Stimulated activated CD4-positive, alpha-beta T cell treated with anti-CD3 and anti-CD28 coated beads, Interleukin-1b, Interleukin-23, amount 100 ng/mL, for 48 hours (primary cell): ENCODE measurements at places on chromosomes 3 and 15.

DNA sequence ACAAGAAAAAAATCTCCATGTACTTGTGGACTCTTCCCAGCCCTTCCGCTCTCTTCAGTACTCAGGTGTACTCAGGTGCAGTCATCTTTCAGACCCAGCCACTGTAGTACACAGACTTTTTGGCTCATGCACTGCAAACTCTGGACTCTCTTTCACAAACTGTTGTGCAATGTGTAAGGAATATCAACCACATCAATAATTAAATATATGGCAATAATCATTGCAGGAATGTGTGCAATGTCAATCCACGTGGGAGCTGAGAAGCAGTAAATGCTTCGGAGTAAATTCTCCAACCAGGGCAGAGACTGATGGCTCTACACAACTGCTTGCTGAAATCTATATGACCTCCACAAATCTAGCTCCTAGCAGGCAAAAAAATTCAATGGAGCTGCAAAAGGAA is 287.3 kb upstream of the COL8A1 start:
- no peak for DNase-seq

DNA sequence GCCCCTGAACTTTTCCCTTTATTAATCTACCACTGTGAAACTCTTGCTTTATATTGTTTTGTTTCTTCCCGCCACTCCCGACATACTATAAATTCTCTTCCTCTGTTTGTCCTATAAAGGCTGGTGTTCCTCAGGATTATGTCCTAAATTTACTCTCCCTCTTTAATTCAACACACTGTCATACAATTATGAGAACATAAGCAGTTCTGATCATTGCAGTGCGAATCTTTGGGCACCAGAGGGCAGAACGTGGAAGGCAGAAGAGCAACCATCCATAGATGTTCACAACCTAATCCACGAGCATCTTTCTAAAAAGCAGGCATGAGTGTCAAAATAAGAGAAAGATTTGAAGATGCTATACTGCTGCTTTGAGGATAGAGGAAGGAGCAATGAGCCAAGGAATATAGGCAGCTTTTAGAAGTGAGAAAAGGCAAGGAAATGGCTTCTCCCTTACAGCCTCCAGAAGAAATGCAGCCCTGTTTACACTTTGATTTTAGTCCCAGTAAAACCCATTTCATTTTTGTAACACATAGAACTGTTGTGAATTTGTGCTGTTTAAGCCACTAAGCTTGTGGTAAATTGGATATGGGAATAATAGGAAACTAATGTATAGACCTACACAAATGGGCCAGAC is 179.4 kb downstream of the GBE1 start:
- DNase-seq, result peak; percentile 3

- DNase-seq, result no peak
Measured at GRCh38 chr3:25291481-25291905, 136.6 kb upstream of the RARB start.

GRCh38 chr3:61250784-61251173 is 473 bp downstream of the FHIT start:
- DNase-seq, result peak; percentile 39

DNA sequence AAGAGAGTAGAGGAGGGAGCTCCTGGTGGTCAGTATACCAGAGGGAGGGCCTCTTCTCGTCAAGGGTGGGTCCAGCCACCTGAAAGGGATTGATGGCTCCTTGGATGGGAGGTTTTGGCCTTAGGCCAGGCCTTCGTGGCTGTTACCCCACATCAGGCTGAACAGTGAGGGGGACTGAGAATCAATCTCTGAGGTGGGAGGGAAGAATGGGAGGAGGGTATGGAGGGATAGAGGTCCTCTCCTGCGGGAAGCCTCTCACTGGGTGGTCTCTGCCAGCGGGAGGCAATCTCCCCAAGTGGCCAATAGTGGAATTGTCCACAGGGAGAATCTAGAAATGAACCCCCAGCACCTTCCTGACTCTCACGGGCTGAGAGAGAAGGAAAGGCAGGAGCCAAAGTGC is 53.5 kb downstream of the BSN start:
- DNase-seq, result no peak

DNA sequence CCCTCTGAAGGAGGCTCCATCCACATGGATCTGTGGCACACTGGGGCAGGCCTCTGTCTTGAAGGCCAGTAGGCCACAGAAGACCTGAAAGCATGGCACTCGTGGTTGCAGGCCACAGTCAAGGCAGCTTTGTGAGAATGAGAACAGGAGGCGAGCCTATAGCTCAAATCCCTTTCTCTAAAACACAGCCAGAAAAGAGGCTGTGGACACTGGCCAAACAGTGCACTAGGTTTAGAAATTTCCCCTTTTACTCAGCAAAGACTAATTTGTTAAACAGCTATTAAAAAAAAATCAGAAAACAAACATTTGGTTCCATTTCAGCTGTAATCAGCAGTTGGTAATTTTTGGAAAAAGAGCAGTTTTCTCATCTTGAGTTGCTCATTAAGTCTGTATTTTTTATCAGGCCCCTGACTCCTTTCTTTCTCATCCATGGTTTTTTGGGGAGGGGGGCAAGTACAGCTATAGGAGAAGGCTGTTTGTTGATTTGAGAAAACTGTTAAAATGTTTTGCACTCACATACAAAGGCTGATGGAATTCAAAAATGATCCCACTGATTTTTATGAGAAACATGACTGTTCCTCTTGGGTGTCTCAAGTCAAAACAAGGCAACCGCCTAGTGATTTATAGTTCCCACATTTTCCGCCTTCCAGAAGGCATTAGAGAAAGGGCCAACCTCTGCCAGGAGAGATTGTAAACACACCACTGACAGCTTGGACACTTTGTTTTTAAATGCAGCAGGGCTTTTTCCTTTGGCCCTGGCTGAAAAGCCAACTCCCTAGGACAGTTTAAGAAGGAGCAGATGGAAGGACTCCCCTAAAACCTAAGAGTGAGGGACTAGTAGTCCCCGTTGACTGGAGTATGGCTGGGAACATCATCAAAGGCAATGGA is 28.1 kb downstream of the PARP16 start:
- DNase-seq, result no peak

GRCh38 chr3:14338898-14339458 is 63.4 kb upstream of the SLC6A6 start:
- DNase-seq, result no peak

- no peak for DNase-seq
Measured at GRCh38 chr15:89195836-89196235, 25.5 kb downstream of the RLBP1 start.

DNA sequence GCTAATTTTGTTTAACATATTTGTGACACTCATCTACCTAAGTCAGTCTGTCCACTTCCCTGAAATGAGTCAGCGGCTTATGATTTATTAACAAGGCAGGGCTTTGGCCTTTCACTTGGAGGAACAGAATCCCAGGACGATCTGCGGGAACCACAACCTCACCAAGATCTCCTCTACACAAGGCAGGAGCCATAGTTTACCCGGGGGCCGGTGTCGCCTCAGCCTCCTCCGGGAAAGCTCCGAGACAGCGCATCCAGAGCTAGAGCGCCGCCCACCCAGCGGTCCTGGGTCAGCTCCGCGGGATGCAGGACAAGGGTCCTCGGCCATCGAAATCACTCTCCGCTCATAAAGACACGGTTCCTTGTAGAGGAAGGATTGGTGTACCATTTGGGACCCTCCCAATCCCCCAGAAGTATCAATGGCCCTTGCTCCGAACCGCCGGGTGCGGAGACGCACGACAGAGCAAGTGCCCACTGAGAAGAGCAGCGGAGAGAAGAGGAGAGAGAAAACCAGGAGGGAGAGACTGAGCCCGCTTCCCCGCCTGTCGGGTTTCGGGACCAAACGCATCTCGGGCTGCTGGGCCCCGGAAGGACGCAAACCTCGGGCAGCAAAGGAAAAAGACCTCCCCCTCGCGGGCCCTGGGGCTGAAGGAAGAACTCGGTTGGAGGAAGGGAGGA is 13.1 kb upstream of the ALCAM start:
- DNase-seq, result no peak

DNA sequence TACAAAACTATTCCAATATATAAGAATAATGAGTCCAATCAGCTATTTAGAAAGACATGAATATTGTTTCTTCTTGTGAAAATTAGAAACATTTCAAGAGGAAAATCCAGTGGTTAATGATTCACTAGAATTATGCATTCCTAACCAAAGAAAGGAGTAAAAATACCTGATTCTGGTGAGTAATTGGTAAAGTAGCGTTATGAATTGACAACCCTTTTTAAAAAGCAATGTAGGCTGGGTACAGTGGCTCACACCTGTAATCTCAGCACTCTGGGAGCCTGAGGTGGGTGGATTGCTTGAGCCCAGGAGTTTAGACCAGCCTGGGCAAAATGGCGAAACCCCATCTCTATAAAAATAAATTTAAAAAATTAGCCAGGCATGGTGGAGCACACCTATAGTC is 43.3 kb downstream of the TOPAZ1 start:
- DNase-seq, result peak; percentile 6

DNA sequence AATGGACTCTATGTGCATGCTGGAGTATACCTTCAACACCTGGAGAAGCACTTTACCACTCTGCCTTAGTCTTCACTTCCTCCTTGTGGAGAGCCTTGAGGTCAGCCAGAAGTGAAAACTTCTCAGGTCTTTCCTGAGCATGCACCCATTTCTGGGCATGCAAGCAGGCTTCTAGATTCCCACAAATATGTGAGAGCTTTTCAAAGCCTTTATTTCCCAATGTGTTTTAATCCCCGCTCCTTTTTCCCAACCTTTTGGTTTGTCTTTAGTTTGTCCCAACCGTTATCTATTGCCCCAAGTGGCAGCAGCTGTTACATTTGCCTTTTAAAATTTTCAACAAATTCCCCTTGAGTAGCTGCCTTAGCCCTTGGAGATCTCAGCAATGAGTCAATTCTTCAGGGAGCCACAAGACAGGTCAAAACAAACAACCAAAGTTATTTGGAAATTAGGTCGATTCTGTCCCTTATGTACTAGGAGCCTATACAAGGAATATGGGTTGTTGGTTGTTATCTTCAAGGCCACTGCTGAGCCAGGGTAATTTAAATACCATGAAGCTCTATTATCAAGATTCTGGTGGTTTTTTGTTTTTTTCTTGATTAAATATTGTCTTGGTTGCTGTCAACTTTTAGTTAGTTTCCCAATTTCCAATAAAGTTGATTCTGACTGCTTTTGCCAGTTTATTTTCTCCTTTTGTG is 44.4 kb downstream of the LSM3 start:
- no peak for DNase-seq

GRCh38 chr3:63116922-63117321 is 161.2 kb upstream of the SYNPR start:
- no peak for DNase-seq

GRCh38 chr3:81776643-81777042 is 15.2 kb upstream of the GBE1 start:
- DNase-seq, result no peak

DNA sequence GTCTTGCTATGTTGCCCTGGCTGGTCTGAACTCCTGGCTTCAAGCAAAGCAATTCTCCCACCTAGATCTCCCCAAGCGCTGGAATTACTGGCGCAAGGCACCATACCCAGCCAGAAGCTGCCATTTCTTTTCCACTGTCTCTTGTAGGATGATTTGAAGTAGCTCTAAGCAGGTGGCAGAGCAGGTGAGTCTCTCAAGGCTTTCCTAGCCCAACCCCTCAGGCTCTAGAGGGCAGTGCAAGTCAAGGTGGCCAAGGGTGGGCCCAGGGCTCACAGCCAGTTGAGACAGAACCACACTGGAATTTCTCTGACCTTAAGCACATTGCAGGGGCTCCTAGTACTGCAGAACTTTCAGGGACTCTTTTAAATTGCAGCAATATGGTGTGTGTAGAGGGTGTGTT is 15.6 kb upstream of the DAG1 start:
- no peak for DNase-seq

- no peak for DNase-seq
Measured at GRCh38 chr3:137343283-137343682, 385.5 kb downstream of the IL20RB start.

GRCh38 chr3:60636846-60637245 is 614.4 kb downstream of the FHIT start:
- no peak for DNase-seq

DNA sequence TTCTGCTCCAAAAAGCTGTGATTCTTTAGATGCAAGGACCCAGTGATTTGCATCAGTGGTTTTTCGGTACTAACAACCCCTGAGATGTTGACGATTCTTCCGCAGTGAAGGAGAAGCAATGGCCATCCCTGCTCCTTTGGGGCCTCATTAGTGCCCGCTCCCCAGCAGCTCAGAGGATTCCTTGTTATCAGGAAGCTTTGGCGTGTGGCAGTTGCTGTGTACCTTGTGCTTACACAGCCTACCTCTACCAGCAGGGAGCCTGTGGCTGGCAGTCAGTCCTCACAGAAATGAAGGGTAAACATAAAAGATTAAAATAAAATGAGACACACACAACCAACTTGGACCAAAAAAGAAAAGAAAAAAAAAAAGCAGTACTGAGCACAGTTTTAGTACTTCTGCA is 55.2 kb downstream of the CNTN3 start:
- no peak for DNase-seq

- no peak for DNase-seq
Measured at GRCh38 chr15:94247789-94248638, 16.7 kb downstream of the MCTP2 start.

DNA sequence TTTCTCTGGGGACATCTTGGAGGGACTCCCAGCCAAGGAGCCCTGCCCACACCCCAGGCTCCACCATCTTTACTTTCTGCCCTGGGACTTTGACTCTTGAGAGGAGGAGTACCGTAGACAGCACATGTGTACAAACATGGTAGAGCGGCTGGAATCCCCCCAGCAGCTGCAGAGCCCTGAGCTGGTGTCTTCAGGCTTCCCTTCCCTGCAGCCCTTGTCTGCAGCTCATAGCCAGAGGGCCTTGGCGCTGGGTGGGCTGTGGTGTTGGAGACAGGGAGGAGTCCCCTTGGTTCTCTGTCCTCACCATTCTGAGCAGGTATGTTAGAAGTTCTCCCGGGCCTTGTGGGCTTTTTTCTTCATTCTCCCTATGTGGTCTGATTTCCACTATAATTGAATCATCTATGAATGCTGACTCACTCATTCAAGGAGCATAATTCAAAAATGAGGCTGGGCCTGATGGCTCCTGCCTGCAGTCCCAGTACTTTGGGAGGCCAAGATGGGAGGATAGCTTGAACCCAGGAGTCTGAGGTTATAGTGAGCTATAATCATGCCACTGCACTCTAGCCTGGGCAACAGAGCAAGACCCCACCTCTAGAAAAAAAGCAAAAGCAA is 97.8 kb upstream of the MEF2A start:
- no peak for DNase-seq

DNA sequence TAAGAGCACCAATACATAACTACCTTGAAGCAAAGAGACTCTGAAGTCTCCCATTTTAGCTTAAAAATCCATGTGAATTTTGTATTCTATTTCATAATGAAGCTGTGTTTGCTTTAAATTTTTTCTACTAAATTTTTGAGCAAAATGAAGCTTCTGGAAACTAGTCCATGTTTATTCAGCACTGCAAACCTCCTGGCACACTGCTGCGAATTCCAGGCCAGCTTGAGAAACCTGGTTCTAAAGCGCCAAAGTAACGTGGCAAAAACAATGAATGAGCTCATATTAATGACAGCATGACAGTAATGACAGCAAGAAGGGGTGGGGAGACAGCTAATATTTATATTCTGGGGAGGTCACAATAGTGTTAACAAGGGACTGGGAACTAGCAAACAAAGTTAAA is 25.7 kb downstream of the CEP152 start:
- no peak for DNase-seq

- DNase-seq, result no peak
Measured at GRCh38 chr3:182609575-182610156, 183.6 kb upstream of the ATP11B start.

- DNase-seq, result no peak
Measured at GRCh38 chr3:66712210-66712609, 211.4 kb upstream of the LRIG1 start.
